ENCODE measurements at places on chromosomes 3 and 15. TPM values are rescaled to one million over a fixed set of nuclear protein-coding genes. Genes with fewer than 3 reads are reported as not detected.

Gene SPINT1
- total RNA-seq: 0.85 TPM

Gene STAB1
- not detected for total RNA-seq

Gene ISLR2
- total RNA-seq: 0.29 TPM

Gene MKRN2OS
- total RNA-seq: not detected

Gene SLC27A2
- 24.3 TPM for total RNA-seq

Gene CSPG5
- total RNA-seq: 1.3 TPM

Gene CTDSPL2
- total RNA-seq: 17.7 TPM

Gene GRIP2
- 1.7 TPM for total RNA-seq

Gene CNTN6
- total RNA-seq: not detected

Gene ATP8B4
- 1.6 TPM for total RNA-seq

Gene BTD
- 14.7 TPM for total RNA-seq

Gene PLOD2
- 114 TPM for total RNA-seq

Gene UBA5
- total RNA-seq: 24.7 TPM

Gene NCBP2
- total RNA-seq: 49.0 TPM

Gene SNAPC5
- 51.7 TPM for total RNA-seq

Gene OR4F15
- total RNA-seq: not detected

Gene CD80
- not detected for total RNA-seq

Gene CCK
- total RNA-seq: 1.4 TPM

Gene C2CD4A
- 0.02 TPM for total RNA-seq

Gene EFCC1
- not detected for total RNA-seq

Gene TP63
- total RNA-seq: 0.42 TPM

Gene LYZL4
- total RNA-seq: not detected

Gene MAP6D1
- total RNA-seq: 5.9 TPM

Gene DNAH12
- 0.12 TPM for total RNA-seq

Gene HAUS2
- total RNA-seq: 20.9 TPM

Gene NANOGP8
- total RNA-seq: not detected

Gene NUDT16
- 6.7 TPM for total RNA-seq

Gene GP9
- total RNA-seq: not detected

Gene UBA7
- total RNA-seq: 0.48 TPM

All from A549 treated with DMSO at 1 μM for 4 hours (cell line).